ENCODE measurements at places on chromosomes 11 and 22.

GRCh38 chr11:123852321-123852720 lies 33.1 kb downstream of the TMEM225 start:
- DNase-seq, result no peak

- no peak for DNase-seq
Observed at GRCh38 chr11:80346353-80347059, 905.7 kb upstream of the TENM4 start.

DNA sequence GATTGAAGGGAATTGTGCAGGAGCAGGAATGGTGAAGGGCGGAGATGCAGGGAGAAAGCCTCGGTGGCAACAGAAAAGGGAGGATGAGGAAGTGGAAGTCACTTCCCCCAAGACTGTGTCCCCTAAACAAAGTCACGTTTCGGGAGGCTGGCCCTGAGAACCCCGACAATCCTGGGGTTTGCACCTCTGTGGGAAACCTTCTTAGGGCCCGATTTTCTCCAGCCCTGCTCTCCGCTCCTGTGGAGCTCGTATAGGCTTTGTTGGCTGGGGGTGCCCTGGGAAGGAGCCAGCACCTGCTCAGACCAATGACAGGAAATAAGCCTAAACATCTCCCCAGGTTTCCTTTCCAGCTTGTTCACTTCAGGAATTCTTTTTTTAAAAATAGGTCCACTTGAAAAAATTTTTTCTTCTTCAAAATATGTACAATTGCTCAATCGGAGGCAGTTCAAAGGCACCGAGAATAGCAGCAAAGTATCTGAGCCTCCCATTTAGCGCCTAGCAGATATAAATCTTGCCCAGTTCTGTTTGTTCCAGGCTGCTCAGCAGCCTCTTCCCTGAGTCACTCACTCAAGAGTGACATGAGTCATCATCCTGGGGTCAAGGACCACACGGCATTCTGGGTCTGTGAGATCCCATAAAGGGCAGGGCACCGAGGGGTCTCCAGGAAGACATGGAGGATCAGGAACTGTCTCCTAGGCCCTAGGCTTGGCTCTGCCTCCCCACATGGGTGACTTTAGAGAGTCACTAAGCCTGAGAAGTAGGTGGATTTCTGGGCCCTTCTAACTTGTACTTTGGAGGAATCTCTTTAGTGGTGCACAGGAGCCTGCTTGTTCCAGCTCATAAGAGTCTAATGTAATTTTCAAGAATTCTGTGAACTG lies 34.0 kb downstream of the IRAG1 start:
- DNase-seq, result peak; percentile 95

- no peak for DNase-seq
Observed at GRCh38 chr22:46087336-46087690, 63.0 kb upstream of the PPARA start.

DNA sequence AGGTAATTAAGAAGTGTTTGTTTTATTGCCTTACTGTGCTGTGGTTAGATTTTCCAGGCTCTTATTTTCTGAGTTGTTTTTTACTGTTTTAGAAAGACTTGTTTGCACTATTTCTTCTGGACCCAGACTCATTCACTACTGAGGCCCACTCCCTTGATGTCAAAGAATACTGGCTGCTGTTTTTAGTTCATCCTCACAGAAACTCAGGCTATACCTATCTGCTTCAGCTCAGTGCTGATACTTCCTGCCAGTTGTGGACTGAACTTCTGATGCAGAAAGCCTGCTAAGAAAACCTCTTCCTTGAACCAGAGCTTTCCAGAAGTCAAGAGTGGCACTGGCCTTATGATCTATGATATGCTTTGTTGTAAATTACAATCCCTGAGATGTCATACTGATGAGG lies 15.9 kb upstream of the PIK3IP1 start:
- DNase-seq, result no peak

DNA sequence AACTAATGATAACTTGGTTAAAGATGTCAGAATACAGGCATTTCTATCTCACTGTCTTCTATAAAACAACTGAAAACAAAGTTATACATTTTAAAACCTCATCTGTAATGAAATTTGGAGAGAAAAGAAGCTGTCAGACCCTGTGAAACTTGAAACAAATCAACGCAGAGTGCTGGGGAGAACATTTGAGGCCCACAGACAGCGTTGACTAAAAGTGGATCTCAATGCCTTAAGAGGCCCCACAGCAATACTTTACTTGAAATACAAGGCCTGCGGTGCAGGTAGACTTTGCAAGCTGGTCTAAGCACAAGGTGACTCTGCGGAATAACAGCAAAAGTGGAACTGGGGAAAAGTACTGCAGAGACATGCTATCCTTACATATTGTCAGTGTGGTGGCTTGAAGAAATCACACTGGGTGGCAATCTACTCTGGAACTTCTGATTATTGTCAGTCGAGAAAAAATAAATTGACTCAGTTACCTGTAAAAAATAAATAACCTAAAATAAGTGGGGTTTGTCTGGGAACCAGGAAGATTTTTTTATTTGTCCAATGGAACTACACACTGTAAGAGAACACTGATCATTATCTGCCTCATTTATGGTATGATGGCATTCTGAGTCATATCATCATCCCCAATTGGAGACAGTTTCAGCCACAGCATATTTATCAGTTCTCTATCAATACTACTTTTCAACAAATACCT lies 138.9 kb downstream of the LUZP2 start:
- no peak for DNase-seq

GRCh38 chr22:25143156-25144076 lies 56.2 kb upstream of the CRYBB3 start:
- no peak for DNase-seq

DNA sequence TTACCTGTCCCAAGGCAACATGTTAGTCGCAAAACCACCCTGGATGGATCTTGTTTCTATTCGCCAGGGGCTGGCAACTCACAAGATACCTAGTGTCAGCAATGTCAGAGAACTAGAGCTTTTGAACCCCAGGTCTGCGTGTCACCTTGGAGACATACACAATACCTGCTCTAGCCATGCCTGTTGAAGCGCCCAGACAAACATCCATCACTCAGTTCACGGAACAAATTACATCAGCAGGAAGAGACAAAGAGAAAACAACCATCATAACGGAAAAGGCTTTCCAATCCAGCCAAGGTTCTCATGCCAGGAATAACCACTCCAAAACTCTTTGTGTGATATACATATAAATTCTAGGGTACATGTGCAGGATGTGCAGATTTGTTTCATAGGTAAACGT lies 2.2 kb downstream of the CD59 start:
- DNase-seq, result no peak

DNA sequence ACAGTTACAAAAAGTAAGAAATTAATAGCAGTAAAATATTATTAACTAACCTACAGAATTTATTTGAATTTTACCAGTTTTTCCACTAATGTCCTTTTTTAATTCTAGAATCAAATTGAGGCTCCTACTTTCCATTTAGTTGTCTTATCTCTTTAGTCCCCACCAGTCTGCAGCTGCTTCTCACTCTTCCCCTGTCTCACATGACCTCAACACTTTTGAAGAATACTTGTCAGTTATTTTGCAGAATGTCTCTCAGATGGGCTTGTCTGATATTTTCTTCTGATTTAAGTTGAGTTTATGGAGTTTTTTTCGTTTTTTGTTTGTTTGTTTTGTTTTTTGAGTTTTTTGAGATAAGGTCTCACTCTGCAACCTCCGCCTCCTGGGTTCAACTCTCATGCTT lies 74.3 kb upstream of the ADORA2A start:
- DNase-seq, result no peak

DNA sequence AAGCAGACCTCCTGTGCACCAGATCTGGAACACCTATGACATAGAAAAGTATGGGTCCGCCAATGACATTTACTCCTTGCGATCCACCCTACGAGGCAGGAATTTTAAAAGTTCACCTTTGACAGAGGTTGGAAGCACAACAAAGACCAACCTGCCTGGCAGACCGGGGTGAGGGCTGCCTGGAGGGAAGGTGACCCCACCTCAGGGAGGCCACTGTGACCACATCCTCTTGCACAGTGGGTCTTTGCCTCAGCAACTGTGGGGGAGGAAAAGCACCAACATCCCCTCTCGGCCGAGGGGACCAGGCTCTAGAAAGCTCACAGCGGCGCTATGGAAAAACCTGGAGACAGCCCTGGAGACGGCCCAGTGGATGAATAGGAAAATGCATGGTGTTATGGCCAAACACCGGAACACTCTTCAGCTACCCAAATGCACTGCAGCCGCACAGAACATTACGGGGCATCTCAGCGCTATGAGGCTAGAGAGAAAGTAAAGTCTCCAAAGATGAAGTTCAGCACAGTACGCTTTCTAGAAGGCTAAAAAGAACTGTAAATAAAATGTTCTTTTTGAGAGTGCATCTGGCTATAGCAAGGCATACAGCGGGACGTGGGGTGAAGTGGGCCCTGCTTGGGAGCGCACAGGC lies 1.8 kb upstream of the SHISAL1 start:
- DNase-seq, result no peak

DNA sequence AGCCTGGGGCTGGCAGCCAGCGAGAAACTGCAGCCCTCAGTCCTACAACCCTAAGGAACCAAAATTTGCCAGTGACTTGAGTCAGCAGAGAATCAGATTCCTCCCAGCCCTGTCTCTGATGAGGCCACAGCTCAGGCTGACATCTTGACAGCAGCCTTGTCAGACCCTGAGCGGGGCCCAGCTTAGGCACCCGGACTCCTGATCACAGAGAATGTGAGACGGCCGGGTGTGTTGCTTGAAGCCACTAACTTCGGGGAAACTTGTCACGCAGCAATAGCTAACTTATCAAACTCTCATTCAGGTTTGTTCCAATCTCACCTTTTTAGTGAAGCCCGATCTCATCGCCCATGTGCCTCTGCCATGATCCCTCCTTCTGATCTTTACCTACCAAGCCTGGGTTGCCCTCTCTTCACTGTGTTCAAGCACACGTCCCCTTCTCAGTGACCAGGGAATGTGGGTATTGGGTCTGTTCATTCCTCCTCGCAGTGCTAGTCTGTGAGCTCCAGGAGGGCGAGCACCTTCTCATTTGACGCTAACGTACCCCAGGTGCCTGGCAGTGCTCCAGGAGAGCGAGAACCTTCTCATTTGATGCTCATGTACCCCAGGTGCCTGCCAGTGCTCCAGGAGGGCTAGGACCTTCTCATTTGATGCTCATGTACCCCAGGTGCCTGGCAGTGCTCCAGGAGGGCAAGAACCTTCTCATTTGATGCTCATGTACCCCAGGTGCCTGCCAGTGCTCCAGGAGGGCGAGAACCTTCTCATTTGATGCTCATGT lies 280.7 kb downstream of the BRD1 start:
- no peak for DNase-seq

GRCh38 chr11:57394203-57394965 lies 3.9 kb upstream of the PRG2 start:
- peak; percentile 18 for DNase-seq

GRCh38 chr11:69913591-69914285 lies 94.5 kb upstream of the FGF3 start:
- no peak for DNase-seq

DNA sequence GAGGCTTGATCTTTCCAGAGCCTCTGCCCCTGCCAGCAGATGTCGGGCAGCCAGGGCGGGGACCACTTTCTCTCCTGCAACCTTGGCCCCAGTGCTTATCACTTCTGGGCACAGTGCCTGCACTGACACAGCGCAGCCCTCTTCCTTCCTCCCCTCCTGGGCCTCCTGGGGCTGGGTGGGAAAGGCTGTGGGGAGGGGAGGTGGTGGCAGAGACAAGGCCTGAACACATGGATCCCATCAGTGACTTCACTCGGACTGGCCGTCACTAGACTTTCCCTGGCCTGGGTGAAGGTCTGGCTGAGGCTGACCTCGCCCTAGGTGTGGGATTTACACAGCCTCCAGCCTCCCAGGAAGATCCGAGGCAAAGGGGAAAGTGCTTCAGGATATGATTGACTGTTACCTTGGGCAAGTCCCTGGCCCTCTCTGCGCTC lies 68.1 kb downstream of the LRRC32 start:
- DNase-seq, result peak; percentile 55

- DNase-seq, result peak; percentile 86
Observed at GRCh38 chr11:94586978-94587377, 19.8 kb downstream of the PIWIL4 start.

- DNase-seq, result peak; percentile 49
Observed at GRCh38 chr11:117816151-117816741, 8.3 kb downstream of the FXYD2 start.

- DNase-seq, result no peak
Observed at GRCh38 chr11:10561043-10561818, 7.2 kb downstream of the LYVE1 start.

- no peak for DNase-seq
Observed at GRCh38 chr22:26610996-26611395, 6.8 kb downstream of the CRYBB1 start.

- DNase-seq, result no peak
Observed at GRCh38 chr11:64378335-64378880, 19.4 kb downstream of the RPS6KA4 start.

GRCh38 chr22:19167106-19167869 lies 11.2 kb downstream of the SLC25A1 start:
- no peak for DNase-seq

DNA sequence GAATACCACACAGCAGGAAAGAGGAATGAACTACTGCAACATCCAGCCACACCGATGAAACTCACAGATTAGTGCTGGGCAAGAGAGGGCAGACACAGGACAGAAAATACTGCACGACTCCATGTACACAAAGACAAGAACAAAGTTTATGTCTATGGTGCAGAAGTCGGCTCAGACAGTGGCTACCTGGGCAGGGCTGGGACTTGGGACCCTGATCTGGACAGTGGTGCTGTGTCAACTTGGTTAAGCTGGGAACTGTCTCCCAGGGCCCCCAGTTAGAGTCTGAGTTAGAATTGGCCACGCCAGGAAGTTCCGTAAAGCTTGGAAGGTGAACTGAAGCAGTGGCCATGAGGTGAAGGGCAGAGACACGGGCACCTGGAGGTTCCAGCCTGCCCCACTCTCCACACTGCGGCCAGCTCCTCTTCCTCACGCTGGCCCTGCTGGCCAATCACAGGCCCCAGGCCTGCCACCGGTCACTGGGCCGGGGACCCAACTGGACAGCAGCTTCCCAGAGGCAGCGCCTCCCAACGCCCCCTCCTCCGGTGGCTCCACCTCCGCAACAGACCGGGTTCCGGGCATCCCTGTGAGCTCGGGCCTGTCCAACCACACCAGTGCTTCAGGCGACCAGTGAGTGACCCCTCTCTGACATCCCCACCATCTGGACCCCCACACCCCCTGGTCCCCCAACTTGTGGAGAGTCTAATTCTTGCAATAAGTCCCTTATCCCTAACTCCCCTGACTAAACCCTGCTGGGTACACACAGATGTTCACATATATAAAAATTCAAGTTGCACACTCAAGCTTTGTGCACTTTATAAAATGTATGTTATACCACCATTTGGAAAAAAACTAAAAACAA lies 93.7 kb downstream of the MICAL3 start:
- DNase-seq, result no peak

GRCh38 chr11:111573821-111574249 lies 28.4 kb upstream of the SIK2 start:
- no peak for DNase-seq

GRCh38 chr11:34050581-34051348 lies 766 bp upstream of the CAPRIN1 start:
- DNase-seq, result no peak

GRCh38 chr11:7513234-7514098 lies at the start of gene PPFIBP2:
TSS of gene PPFIBP2 (plus strand) at chr11:7513999. CDS start at chr11:7549476, 35,477 bp downstream.
- peak; percentile 78 for DNase-seq
